ENCODE measurements at places on chromosomes 5 and 9. TPM values are rescaled to one million over a fixed set of nuclear protein-coding genes. Genes with fewer than 3 reads are reported as not detected.

PKD2L2 gene
- total RNA-seq = not detected

POU5F2 gene
- total RNA-seq = 8.9 TPM

PTGDS gene
- 230 TPM for total RNA-seq

SPATA9 gene
- not detected for total RNA-seq

GDF9 gene
- total RNA-seq = 1.1 TPM

PCDHGB6 gene
- 15.1 TPM for total RNA-seq

PCDHGA9 gene
- 21.7 TPM for total RNA-seq

TMED9 gene
- 81.0 TPM for total RNA-seq

CCL28 gene
- 13.4 TPM for total RNA-seq

CXCL14 gene
- 63.1 TPM for total RNA-seq

BSPRY gene
- 7.5 TPM for total RNA-seq

CAMK2A gene
- 3.8 TPM for total RNA-seq

FSTL4 gene
- 10.0 TPM for total RNA-seq

TNFSF8 gene
- 0.16 TPM for total RNA-seq

N4BP3 gene
- total RNA-seq = 10.6 TPM

SLC34A3 gene
- total RNA-seq = not detected

MVB12B gene
- total RNA-seq = 34.1 TPM

ZNF474 gene
- 0.38 TPM for total RNA-seq

SLCO4C1 gene
- 0.77 TPM for total RNA-seq

ICE1 gene
- total RNA-seq = 51.3 TPM

PSAT1 gene
- 35.4 TPM for total RNA-seq

COL27A1 gene
- 34.6 TPM for total RNA-seq

CCDC180 gene
- total RNA-seq = 19.9 TPM

GPR150 gene
- not detected for total RNA-seq

PNPLA7 gene
- 3.0 TPM for total RNA-seq

SLC25A51 gene
- total RNA-seq = 47.3 TPM

GCNT4 gene
- 0.71 TPM for total RNA-seq

GRM6 gene
- total RNA-seq = 38.8 TPM

PCDHGB7 gene
- total RNA-seq = 26.6 TPM

GOLPH3 gene
- 62.5 TPM for total RNA-seq

KIAA1191 gene
- total RNA-seq = 74.3 TPM

ZNF169 gene
- total RNA-seq = 11.0 TPM

GPX8 gene
- total RNA-seq = 58.7 TPM

FBXW2 gene
- 63.0 TPM for total RNA-seq

FAM81B gene
- not detected for total RNA-seq

PCDHA12 gene
- 5.1 TPM for total RNA-seq

GLRA1 gene
- total RNA-seq = 1.4 TPM

CD14 gene
- 22.0 TPM for total RNA-seq

AGXT2 gene
- not detected for total RNA-seq

ACSL6 gene
- 73.4 TPM for total RNA-seq

DMRT3 gene
- total RNA-seq = 0.22 TPM

CCDC69 gene
- 3.8 TPM for total RNA-seq

GABRP gene
- 7.6 TPM for total RNA-seq

NR2F1 gene
- total RNA-seq = 82.4 TPM

CCDC183 gene
- total RNA-seq = 2.0 TPM

PCDHA5 gene
- total RNA-seq = 2.9 TPM

FOXD4L3 gene
- total RNA-seq = not detected

STKLD1 gene
- 1.3 TPM for total RNA-seq

SVEP1 gene
- 27.3 TPM for total RNA-seq

C5orf52 gene
- total RNA-seq = not detected
